ENCODE measurements at places on chromosomes 1 and 21.

DNA sequence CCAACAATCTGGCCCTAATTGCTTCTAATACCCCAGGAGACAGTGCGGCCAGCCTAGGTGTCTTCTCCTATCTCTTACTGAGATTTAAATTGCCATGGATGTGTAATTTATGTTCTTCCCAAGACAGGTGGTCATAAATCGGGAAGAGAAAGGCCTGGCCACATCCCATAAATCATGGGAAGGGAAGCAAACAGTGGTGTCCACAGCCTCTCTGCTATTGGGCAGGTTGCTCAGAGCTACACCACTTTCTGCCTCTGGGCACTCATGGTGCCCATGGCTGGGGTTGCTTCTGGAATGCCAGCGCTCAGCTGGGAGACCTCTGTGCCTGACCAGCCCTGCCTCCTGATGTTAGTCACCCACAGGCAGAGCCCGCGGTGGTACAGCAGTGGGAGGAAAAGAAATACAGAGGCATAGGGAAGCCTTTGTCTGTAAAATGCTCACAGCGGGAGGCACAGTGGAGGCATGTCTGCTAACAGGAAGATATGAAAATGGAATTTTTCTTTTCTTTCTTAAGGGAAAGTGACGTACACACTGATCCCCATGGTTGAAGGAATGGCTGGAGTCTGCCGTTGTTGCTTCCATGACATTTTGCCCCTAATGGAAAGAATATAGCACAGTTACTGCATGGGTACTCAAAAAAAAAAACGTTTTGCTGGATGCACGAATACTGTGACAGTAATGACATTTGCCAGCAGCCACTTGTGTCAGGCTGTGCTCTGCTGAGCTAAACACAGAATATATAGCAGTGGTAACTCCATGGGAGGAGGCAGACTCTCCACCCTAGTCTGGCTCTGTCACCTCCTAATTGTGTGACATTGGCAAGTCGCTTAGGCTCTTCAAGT lies 21.9 kb downstream of the MTARC1 start:
- no peak for DNase-seq

- no peak for DNase-seq
These were observed 249.2 kb downstream of the MATN1 start for GRCh38 chr1:30473922-30474817.

GRCh38 chr1:150161747-150162581 lies 12.2 kb downstream of the PLEKHO1 start:
- no peak for DNase-seq

GRCh38 chr1:63454269-63454668 lies 68.8 kb downstream of the ITGB3BP start:
- no peak for DNase-seq

- DNase-seq, result no peak
These were observed 109.0 kb upstream of the KCTD3 start for GRCh38 chr1:215458104-215458503.

- no peak for DNase-seq
These were observed 202.0 kb downstream of the LRRC40 start for GRCh38 chr1:70003211-70003908.

GRCh38 chr1:184770181-184770979 lies 15.7 kb upstream of the EDEM3 start:
- DNase-seq, result no peak

GRCh38 chr1:175978476-175978875 lies 228.6 kb downstream of the COP1 start:
- no peak for DNase-seq

DNA sequence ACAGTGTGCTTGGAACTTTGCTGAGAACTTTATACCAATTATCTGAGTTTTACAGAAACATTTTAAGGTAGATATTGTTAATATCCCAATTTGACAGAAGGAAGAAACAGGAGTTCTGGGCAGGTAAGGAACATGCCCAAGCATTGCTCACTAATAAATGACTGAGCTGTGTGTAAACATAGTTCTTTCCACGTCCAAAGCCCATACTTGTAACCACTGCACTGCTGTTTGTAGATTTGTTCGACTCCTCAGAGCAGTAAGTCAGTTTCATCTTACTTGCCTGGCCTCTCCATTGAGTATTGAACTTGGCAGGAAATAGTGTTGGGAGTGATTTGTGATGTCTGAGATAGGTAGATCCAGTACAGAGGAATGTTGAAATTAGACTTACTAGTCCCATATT lies 335.1 kb downstream of the KIF26B start:
- DNase-seq, result no peak
